ENCODE measurements at places on chromosomes 16 and 17. TPM values are rescaled to one million over a fixed set of nuclear protein-coding genes. Genes with fewer than 3 reads are reported as not detected.

- no peak for DNase-seq
Measured at GRCh38 chr17:72571813-72572396, 451.1 kb downstream of the SOX9 start.

GRCh38 chr17:6446516-6447100 is 2.4 kb downstream of the PIMREG start:
- DNase-seq: no peak

DNA sequence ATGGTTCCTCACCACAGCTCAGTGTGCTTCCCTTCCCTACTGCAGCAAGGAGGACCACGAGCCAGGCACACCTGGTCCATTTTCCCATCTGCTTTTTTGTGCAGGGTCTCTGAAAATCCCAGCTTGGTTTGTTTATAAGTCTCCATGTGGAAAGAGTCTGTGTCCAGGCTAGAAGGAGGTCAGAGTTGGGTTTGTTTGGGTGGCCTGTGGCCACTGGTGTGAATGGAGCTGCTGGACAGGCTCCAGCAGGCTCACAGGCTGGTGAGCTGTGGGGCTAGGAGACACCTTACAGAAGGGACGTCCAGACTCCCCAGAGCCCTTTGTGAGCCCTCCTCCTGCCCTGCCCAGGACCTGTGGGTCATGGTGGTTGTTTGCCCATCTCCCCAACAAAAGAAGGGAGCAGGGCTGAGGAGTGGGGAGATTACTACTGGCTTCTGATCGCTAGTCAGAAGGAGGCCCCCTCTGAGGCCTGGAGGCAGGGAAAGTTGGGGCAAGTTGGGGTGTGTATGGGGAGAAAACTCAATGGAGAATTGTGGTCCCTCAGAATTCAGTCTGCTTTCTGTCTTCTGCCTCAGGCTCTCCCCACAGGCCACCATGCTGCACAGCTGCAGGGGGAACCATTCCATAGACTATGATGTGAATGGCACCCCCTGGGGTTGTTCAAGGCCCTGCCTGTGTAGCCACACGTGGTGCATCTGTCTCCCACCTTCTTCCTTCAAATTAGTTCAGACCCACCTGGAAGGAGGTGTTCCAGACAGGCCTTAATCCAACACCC is 4.1 kb downstream of the RARA start:
- DNase-seq: no peak

GRCh38 chr17:7356756-7357155 is 1.8 kb downstream of the TMEM95 start:
- no peak for DNase-seq

GRCh38 chr16:67888331-67888730 is 3.6 kb downstream of the NRN1L start:
- no peak for DNase-seq

DNA sequence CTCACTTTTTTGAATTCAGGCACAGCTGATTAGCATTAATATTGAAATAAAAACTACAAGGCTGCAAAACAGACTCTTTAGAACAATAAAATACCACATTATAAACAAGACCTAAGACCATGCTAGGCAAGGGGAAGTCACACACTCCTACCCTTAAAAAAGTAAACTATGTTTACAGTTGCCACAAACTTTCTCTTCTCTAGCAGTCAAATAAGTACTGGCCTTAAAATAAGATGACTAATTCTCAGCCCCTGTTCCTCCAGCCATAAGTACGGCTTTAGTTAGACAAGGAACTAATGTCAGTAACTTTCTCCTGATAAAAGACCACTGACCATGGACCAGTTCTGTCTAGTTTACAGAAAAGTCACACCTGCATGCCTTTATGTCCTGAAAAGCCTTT is 19.5 kb upstream of the CPHXL start:
- no peak for DNase-seq

- peak; percentile 43 for DNase-seq
Measured at GRCh38 chr17:41689497-41690299, 1.0 kb downstream of the EIF1 start.

DNA sequence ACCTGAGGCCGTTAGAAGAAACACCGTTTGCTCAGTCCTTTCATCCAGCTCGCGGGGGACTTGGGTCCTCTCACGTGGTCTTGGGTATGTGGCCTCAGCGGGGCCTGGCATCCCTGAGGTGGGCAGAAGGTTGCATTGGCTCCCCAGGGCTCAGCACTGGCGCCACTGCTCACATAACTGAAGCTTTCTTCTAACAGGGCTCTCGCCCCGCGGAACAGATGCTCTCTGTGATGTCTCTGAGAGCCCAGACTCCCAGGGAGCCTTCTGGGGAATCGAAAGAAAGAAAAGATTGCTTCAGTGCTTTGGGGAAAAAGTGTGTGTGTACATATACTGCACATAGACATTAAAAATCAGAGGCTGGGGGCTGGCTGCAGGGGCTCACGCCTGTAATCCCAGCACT is 10.1 kb downstream of the MGRN1 start:
- DNase-seq: no peak

DNA sequence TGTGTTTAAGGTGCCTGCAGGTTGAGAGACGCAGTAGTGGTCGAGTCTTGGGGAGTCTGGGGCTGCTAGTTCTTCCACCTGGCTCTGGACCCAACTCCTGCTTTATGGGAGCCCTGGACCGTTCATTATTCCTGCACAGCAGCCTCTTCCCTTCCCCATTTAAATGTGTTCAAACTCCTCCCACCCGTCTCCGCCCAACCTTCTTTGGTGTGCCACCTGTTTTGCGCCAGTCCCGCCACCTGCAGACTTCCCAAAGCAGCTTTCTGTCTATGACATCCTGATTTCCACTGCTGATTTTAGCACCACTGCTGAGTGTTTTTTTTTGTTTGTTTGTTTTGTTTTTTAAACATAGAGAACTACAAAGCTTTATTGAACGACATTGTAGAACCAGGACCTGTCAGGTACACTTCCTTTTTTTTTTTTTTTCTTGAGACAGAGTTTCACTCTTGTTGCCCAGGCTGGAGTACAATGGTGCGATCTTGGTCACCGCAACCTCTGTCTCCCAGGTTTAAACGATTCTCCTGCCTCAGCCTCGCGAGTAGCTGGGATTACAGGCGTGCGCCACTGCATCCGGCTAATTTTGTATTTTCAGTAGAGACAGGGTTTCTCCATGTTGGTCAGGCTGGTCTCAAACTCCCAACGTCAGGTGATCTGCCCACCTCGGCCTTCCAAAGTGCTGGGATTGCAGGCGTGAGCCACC is 12.8 kb downstream of the ADORA2B start:
- DNase-seq: peak; percentile 35

DNA sequence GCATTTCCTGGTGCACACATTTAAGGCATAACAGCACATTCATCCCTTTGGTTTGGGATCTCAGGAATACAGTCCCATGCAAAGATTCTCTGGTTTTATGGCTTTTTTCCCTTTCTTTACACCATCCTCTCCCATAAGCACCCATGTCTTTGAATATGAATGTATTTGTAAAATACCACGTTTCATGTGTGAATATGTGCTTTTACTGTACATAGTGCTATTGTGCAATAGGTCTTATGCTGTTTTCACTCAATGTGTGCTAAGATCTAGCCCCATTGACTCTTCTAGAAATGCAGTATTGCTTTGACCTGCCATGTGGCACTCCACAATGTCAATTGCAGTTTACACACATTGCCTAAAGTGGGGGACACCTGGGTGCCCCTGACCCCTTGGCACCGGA is 10.1 kb upstream of the SPNS1 start:
- no peak for DNase-seq

Gene TEX19
- 1.2 TPM for total RNA-seq

Gene GAS2L2
- total RNA-seq: not detected

Gene PDILT
- not detected for total RNA-seq

Gene INCA1
- not detected for total RNA-seq

Gene PRR35
- total RNA-seq: not detected

Gene RAPGEFL1
- 1.3 TPM for total RNA-seq

Gene RGS11
- 1.2 TPM for total RNA-seq

Gene NT5M
- total RNA-seq: 8.6 TPM

Gene CBLN1
- total RNA-seq: not detected
